Stimulated activated CD8-positive, alpha-beta memory T cell treated with anti-CD3 and anti-CD28 coated beads, Interleukin-15, amount 100 ng/mL, for 24 hours (primary cell): ENCODE measurements at places on chromosomes 6 and 20.

DNA sequence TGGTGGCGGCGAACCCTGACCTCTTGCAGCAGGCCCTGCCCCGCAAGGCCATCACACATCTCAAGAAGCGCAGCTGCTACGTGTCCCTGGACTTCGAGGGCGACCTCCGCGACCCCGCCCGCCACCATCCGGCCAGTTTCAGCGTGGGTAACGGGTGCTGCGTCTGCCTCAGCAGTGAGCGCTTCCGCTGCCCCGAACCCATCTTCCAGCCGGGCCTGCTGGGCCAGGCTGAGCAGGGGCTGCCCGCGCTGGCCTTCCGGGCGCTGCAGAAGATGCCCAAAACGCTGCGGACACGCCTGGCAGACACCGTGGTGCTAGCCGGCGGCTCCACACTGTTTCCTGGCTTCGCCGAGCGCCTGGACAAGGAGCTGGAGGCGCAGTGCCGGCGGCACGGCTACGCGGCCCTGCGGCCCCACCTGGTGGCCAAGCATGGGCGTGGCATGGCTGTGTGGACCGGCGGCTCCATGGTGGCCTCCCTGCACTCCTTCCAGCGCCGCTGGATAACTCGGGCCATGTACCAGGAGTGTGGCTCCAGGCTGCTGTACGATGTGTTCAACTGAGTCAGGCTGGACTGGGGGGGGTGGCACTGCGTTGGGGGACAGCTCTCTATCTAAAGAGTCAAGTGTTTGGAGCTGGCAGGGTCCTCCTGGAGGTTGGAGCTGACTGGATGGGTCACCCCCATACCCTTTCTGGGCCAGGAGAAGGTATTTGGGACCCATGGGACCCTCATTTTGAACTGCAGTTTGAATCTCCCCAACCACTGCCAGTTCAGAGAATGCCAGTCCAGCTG, 1.1 kb downstream of the ACTL10 start:
- DNase-seq, result peak; percentile 50

- no peak for DNase-seq
Measured at GRCh38 chr20:46688151-46689081, 828 bp downstream of the TP53RK start.

DNA sequence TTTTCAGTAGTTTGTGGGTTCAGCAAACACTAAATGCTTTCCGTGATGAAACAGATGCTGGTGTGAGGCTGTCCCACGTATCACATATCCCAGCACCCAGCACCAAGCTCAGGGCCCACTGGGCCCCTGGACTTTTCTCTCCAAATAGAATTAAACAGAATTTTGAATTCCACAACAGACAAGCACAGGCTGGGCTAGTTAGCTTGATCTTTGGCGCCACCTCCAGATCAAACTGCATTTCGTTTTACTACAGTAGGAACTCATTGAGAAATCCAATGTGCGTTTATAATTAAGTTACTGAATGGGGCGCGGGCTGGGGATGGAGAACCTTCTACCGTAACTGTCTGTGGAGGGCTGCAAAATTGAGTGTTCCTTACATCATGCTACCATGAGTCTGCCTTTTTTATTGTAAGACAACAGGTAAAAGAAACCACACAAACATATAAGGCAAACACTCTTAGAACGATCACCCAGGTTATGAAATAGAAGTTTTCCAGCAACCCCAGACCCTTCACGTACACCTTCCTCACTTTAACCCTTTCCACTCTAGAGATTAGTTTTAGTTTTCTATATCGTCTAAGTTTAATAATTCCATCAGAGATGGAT, 107.8 kb downstream of the ZFP64 start:
- no peak for DNase-seq

GRCh38 chr6:104325341-104326172, 534.2 kb downstream of the HACE1 start:
- DNase-seq, result no peak

DNA sequence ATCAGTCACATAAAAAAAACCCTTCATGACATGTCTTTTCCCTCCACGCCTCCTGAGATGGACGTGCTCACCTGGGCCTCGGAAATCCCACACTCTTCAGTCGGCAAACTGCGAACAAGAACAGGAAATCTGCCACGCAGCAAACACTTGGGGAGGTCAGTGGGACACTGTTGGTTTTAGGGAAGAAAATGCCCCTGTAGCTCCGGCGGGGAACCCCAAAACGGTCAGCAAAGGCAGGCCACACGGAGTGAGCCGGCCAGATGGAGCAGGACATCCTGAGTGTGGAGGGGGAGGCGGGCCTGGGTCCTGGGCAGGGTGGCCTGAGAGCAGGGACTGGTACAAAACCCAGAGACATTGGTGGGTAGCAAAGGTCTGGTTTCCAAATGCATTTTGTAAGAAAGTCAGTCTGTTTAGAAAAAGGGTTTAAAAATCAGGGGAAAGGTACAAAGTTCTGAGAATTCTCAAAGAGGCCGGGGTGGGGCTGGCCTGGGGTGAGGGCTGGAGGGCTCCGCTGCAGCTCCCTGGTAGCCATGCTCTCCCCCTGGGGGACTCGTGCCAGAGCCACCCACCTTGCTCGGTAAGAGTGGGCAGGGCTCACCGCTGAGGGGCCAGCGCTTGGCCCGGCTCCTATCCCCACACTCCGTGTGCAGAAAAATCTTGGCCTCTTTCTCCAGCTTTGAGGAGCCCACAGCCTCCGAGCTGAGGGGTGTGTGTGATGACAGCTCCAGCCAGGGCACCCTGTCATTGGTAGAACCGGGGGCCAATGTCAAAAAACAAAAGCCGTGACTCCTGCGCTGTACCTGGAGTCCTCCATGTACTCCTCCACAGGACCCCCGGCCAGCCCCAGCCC, 5.2 kb downstream of the SLC2A4RG start:
- DNase-seq, result no peak

DNA sequence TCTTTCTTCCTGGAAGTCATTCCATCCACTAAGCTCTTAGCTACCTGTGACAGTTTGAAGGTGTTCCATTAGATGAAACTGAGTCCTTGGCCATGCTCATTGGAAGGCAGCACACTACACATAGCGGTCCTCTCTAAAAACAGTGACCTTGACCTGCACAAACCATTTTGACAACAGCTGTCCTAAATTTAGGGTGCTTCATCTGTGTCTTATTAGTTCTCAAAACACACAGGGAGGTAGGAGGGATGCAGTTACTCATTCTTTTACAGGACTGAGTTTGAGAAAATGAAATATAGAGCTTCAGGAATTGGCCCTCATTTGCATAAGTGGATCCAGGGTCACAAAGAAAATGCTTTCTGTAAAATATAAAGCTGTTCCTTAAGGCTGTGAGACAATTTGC, 20.4 kb upstream of the MAP3K4 start:
- DNase-seq, result no peak

- no peak for DNase-seq
Measured at GRCh38 chr6:28225056-28225834, at the start of gene ZSCAN9. Gene ZSCAN9 (plus strand): TSS chr6:28225275. CDS start chr6:28227085, 1,810 bp downstream.

DNA sequence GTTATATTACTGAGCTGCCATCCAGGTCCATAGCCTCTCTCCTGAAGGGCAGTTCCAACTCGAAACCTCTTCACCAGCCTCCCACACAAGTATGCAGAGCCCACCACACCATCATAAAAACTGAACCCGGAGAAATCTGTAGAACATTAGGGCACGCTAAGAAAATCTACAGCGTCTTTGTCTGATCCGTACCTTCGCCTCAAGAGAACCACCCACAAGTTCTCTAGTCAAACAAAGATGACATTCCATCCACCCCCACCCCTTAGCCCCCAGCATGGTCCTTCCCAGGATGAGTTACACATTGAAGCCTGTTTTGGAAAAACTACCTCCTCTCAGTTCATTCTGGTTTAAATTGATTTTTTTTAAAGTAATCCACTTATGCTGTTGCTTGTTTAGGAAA, 219.7 kb downstream of the ZMYND8 start:
- no peak for DNase-seq

DNA sequence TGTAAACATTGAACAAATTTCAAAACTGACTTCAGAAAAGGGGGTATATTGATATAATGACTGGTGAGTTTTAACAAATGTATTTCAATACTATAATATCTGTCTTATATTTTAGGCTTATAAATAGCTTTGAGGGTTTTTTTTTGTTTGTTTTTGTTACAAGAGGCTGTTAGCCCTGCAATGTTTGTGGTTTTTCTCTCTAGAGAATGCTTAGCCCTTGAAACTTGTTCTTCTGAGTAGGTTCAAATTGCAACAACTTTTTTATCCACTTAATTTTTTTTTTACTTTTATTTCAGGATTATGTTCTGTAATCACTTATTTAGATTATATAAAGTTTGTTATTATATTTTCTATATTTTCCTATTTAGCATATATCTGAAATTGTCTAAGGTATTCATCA, 333.2 kb downstream of the RIMS1 start:
- DNase-seq, result no peak

- no peak for DNase-seq
Measured at GRCh38 chr6:164640956-164641355, 668.4 kb downstream of the C6orf118 start.

- no peak for DNase-seq
Measured at GRCh38 chr6:48641544-48641943, 530.5 kb upstream of the PTCHD4 start.

DNA sequence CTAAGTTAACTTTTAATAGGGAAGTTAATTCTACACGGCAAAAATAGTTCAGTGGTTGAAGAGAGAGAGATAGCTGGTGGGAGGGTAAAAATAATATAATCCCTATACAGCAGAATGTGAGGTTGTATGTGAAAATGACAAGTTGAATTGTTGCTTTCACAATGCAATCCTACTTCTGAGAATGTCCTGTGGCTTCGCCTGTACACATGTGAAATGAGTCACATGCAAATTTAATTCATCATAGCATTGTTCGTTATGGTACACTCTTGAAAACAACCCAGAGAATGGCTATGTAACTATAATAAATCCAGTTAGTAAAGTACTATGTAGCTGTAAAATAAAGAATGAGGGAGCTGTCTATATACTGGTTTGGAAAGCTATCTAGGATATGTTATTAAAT, 46.0 kb upstream of the HINT3 start:
- DNase-seq, result no peak

DNA sequence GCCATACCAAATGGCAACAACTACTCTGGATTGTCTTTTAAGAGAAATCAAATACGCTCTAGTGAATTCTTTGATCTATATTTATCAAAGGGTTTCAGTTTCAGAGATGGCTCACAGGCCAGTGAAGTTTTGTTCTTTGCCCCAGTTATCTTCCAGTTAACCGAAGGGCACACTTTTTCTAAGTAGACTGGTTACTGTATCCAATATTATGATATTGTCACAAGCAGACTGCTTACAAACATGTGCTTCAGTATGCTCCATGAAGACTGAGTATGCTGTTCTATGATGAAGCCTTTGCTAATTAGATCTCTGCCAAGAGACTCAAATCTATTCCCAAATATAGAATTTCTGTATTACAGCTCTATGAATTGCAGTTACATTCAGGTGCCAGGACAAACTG, 181.1 kb downstream of the REV3L start:
- no peak for DNase-seq

DNA sequence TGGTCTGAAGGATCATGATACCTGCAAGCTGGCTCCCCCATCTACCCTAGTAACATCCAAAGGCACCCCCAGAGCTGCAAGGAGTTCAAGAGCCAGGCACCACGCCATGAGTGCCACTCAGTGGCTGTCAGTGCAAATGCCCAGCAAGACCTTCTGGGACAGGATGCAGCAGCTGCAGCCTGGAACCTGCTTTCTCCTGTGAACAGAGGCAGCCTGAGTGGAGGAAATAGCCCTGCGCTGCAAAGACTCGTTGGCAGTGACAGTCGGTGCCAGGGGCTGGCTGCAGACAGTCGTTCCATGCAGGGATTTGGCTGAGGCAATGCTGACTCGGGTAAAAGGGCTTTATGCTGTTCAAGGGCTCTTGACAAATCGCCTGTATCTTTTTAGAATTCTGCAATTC, 15.7 kb upstream of the SSTR4 start:
- DNase-seq, result no peak

DNA sequence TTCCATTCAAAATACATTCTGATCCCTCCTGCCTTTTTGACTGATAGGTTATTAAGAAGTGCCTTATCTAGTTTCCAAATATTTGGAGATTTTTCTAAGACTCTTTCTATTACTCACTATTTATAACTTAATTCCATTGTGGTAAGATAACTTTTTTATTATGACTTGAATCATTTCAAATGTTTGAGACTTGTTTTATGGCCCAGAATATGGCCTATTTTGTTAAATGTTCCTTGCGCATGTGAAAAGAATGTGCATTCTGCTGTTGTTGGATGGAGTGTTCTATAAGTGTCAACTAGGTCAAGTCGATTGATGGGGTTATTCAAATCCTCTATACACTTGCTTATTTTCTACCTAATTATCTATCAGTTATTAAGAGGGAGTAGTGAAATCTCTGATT, 13.1 kb upstream of the TCP11 start:
- DNase-seq, result no peak

GRCh38 chr6:128519931-128520435, 416 bp downstream of the PTPRK start:
- DNase-seq, result peak; percentile 9

DNA sequence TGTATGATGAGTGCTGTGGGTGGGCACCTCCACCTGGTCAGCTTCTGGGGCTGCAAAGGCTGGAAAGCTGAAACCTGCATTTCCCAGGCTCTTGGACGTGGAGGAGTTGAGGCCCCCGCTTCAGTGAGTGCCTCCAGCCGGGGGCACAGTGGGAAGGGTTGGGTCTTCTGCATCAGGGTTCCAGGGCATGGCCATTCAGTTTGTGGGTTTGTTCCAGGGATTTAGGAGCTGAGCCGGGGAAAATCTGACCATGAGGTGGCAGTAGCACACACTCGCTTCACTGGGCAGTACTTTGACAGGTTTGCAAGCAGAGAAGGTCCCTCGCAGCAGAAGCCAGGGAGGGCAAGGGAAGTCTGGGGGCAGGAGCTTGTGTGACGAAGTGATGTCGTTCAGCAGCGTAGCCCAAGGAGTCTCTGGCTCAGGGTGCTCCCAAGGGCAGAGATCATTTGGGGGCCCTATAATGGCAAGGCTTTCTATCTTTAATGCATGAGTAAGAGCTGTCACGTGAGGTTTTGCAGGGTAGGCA, 69.5 kb upstream of the SULF2 start:
- DNase-seq, result no peak

GRCh38 chr6:141878686-141879085, 254.0 kb upstream of the GJE1 start:
- DNase-seq, result no peak

DNA sequence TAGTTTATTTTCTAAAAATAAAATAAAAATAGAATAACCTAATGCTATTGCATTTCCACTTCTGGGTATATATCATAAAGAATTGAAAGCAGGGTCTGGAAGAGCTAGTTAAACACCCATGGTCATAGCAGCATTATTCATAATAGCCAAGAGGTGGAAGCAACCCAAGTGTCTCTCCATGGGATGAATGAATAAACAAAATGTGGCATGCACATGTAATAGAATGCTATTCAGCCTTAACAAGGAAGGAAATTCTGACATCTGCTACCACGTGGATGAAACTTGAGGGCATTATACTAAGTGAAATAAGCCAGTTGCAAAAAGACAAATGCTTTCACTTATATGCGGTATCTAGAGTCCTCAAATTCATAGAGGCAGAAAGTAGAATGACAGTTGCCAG, 130.8 kb downstream of the TIAM2 start:
- no peak for DNase-seq
